ENCODE measurements at places on chromosomes 5 and 9.

GRCh38 chr9:78369639-78370219 is 72.8 kb downstream of the PSAT1 start:
- DNase-seq = peak; percentile 32

DNA sequence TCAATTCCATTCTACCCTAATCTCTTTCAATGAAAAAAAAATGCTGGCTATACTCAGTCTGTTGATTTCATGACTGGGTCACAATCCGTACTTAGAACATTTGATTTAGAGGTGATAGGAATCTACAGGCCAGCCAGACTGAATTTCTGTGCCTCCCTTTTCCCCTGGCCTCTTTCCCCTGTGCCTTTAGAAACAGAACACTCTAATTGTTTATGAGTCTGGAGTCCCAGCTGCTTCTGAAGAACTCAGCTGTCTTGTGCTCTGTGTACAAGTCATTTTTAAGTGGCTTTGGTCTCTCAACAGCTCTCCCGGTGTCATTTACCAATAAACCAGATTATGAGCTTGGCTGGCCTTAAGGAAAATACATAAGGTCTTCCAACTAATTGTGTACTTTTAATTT is 94.1 kb upstream of the ITGA2 start:
- no peak for DNase-seq

DNA sequence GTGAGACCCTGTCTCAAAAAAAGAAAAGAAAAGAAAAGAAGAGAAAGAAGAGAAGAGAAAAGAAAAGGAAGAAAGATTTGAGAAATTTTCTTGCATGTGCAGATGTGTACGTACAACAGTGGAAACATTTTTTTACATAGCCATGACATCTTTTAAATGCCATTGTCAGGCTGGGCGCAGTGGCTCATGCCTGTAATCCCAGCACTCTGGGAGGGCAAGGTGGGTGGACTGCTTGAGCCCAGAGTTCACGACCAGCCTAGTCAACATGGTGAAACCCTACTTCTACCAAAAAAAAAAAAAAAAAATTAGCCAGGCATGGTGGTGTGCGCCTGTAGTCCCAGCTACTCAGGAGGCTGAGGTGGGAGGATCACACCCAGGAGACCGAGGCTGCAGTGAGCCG is 6.6 kb downstream of the LMAN2 start:
- no peak for DNase-seq

DNA sequence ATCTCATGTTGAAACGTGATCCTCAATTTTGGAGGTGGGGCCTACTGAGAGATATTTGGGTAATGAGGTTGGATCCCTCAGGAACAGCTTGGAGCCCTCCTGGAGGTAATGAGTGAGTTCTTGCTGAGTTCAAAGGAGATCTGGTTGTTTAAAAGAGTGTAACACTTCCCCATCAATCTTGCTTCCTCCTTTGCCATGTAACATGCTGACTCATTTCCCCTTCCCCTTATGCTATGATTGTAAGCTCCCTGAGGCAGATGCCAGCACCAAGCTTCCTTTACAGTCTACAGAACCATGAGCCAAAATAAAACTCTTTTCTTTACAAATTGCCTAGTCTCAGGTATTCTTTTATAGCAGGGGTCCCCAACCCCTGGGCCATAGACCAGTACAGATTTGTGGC is 352.3 kb downstream of the SLCO4C1 start:
- DNase-seq = no peak

Data from CD4-positive, alpha-beta T cell treated with Interleukin-6 at 100 ng/mL for 8 hours (primary cell).